HepG2 (cell line): ENCODE measurements at places on chromosomes 4 and X.

GRCh38 chr4:112061207-112061817 lies 83.9 kb upstream of the FAM241A start:
- DNase-seq = no peak

- no peak for DNase-seq
These were observed 224.2 kb downstream of the STIM2 start for GRCh38 chr4:27084685-27085361.

GRCh38 chrX:110561034-110561433 lies 202.4 kb downstream of the RTL9 start:
- DNase-seq = no peak

DNA sequence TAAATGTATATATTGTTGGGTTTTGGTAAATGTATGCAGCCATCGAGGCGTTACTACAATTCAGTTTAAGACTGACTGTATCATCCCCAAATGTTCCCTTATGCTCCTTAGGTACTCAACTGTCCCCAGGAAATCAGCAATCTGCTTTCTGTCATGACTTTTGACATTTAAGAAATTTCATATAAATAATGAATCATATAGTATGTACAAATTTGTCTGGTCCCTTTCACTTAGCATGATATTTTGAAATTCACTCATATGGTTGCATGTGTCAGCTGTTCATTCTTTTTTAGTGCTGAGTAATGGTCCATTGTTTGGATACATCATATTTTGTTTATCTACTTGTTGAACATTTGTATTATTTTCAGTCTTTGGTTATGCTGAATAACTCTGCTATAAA lies 218.8 kb downstream of the C4orf33 start:
- no peak for DNase-seq

- DNase-seq = no peak
These were observed 50.4 kb upstream of the IL13RA2 start for GRCh38 chrX:115067812-115068211.

DNA sequence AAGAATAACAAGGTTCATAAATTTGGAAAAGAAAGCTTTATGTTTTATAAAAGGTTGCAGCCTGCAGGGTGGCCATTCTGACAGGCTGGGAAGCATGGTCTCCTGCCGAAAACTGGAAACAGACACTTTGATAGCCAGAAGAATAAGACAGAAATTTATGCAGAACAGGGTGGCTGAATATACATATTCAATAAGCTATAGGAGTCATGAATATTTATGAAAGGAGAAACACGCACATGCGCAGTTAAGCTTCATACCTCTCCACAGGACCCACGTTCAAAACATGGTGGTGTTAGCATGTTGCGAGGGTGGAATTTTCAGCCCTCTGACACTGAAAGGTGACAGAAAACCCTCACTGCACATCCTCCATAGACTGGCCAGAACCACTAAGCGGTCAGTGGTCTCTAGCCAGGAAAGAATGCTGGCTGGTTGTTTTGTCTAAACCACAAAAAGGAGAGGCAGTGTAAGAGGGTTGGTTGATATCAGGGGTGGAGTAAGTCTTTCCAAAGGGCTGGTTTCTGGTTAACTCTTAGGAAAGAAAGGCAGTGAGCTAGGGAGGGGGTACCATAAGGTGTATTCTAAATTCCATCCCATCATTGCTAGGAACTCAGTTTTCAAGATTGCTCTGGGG lies 58.2 kb downstream of the ANXA10 start:
- DNase-seq = no peak

GRCh38 chr4:172813359-172813923 lies 355.2 kb upstream of the GALNT7 start:
- DNase-seq = no peak

- no peak for DNase-seq
These were observed 48.9 kb downstream of the FNIP2 start for GRCh38 chr4:158817562-158818296.
